ENCODE measurements at places on chromosomes 1 and 21.

DNA sequence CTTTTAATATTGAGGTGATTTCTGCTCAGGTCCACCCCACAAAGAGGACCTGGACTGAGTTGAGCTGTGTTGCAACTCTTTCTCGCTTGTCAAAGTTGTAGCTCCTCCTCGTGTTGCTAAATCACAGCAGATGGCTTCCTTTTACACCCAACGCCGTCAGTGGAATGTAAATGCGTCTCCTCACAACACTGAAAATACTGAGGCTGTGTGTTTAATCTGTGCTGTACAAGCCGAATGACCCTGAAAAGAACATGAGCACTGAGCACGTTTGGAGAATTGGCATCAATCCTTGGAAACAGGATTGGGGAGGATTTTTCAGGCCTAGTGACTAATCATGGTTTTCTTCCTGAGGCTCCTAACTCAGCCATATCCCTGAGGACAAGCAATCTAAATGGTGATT is 196.0 kb downstream of the CRB1 start:
- DNase-seq = peak; percentile 21

GRCh38 chr1:229537894-229538293 is 20.6 kb downstream of the ABCB10 start:
- DNase-seq = no peak

DNA sequence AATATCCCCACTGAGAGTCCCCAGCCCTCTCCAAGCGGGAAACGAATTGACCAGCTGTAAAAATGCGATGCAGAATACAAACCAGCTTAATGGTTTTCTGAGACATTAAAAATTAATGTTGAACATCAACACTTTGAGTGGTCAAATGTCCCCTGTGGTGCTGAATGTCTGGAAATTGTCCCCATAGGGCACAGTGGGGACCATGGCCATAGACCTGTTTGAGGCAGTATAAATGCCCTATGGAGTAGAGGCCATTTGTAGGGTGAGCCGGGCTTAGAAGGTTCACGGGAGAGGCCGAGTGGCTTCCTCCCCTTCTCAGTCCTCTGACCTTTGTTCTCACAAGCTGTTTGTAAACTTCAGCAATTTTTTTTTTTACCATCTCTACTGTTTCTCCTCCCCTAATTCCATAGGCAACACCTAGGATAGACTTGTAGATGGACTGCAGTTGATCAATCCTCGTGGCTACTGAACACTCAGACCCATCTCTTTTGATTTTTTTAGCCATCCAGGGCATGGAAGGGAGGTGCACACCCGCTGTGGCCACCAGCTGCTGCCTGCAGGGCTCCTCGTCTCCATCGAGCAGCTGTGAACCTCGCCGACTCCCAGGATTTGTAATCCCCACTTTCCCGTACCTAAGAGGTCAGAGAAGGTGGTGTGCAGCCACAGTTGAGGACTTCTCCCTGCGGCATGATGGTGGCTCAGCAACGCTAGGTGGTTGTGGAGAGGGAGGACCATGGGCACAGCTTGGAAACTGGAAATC is 41.0 kb downstream of the KAZN start:
- DNase-seq = no peak

- DNase-seq = no peak
Measured at GRCh38 chr1:71304125-71304524, 223.3 kb upstream of the ZRANB2 start.

DNA sequence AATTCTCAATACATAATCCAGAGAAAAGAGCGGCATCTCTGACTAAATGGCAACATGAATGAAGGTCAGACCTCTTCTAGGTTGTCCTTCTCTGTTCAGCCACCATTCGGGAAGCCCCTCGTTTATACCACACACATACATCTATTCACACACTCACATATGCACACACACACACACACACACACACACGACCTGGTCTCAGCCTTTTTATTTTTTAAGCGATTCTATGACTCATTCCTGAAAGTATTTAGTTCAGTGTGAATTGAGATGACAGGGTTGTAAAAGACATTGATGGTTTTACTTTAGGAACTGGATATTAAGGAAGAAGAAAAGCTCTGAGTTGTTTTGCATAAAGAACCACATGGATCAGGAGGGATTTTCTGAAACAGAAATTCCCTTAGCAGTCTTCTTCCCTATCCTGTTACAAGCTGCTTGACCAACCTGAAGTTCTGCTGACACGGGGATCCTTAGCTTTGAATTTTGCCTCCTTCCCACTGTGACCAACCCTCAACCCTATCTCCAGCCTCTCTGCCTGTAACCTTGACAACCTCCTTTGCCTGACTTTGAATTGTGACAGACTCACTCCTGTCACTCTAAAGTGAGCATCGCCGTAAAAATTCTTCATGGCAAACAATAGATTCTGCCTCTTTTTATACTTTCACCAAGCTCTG is 383.1 kb upstream of the ESRRG start:
- DNase-seq = no peak

- no peak for DNase-seq
Measured at GRCh38 chr1:213176341-213176740, 125.3 kb downstream of the RPS6KC1 start.
